ENCODE measurements at places on chromosomes 6 and 20.

DNA sequence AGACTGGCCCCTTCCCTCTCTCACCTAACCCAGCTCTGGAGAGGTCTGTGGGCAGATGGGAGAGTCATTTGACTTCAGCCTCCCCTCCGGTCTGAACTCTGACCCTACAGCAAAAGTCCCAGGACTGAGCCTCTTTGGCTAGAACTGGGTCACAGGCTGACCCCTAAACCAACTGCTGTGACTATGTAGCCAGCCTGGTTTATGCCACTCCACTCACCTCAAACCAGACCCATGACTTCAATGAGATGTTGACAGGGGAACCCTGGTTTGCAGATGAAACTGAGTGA, 864 bp upstream of the OSBPL2 start:
- no peak for DNase-seq

- no peak for DNase-seq
Measured at GRCh38 chr6:98957450-98957849, 9.7 kb upstream of the FBXL4 start.

DNA sequence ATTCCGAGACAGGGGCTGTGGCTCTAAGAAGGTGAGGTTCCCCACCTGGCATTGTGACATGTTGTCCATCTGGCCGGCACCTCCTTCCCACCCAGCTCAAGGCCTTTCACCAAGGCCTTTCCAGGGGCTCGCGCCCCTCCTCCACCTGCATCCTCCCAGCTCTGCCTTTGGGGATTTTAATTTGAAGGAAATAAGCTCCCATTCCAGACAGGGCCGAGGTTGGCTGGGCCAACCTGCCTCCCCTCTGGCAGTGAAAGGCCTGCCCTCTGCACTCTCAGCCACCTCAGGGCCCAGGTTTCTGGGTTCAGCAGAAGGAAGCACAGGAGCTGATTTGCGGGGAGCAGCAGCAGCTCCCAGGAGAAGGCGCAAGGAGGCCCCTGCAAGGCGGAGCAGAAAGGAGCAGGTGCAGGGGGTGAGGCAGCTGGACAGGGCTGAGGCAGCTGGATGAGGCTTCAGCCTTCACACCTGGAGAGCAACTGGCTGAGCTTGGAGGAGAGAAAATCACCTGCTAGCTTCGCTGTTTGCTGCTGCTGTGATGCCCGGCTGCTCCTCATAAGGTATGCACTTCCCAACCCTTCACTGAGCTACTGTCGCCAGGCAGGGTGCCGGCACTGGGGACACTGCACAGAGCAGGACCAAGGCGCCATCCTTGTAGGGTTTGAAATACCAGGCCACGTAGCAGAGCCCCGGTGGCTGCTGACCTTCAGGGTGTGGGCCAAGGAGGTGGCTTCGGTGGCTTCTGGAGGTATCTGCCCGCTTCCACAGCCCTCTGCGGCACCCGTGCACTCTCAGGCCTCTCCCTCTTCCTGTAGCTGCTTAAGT, 147.0 kb downstream of the SYNDIG1 start:
- DNase-seq: no peak

DNA sequence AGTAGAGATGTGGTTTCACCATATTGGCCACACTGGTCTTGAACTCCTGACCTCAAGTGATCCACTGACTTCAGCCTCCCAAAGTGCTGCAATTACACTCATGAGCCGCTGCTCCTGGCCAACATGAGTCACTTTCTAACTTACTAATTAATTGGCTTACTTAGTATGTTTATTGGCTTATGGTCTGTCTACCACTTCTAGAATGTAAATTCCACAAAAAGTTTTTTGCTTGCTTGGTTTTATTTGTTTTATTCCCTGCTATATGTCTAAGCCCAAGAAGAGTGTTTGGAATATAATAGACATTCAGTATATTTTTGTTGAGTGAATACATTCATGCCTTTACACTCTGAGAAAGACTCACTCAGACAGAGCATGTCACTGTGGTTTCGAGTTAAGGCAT, 86.0 kb downstream of the SAMD3 start:
- DNase-seq: no peak

DNA sequence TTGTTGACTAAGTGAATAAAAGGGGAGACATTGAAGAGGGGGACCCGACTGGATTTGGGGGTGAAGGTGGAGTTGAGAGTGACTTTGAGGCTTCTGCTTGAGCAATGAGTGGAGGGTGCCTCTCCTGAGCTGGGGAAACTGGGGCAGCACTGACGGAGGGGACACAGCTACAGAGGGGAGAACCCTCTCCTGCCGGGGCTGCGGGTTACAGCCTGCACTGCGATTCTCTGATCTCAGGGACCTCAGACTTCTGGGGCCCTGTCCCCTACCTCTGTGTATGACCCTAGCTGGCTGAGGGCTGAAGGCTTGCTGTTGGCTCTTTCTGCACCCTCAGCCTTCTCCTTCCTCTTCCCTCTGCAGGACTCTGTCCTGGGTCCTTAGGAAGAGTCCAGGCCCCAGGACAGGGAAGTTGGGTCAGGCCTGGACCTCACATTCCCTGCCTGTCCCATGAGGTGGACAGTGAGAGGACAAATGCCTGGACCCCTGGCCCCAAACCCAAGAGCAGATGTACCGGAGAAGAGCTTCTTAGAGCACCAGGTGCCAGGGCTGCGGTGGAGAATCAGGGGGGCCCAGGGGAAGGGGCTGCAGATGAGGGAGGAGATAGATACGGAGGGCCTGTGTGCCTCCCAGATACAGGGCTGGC, 13.7 kb upstream of the FAM110A start:
- no peak for DNase-seq

DNA sequence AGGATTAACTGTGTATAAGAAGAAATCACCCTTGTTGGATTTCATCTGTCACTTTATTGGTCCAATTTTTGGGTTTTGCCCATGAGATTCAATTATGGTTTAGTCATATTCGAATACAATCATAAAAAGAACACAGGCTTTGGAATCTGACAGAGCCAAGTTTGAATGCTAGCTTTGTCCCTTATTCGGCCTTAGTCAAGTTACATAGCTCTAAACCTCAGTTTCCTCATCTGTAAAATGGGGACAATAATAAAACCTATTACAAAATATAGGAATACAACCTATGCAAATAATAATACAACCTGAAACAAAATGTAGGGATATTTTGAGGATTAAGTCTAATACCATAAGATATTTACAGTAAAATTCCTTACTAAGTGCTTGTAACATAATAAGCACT, 57.7 kb downstream of the PRPH2 start:
- no peak for DNase-seq

DNA sequence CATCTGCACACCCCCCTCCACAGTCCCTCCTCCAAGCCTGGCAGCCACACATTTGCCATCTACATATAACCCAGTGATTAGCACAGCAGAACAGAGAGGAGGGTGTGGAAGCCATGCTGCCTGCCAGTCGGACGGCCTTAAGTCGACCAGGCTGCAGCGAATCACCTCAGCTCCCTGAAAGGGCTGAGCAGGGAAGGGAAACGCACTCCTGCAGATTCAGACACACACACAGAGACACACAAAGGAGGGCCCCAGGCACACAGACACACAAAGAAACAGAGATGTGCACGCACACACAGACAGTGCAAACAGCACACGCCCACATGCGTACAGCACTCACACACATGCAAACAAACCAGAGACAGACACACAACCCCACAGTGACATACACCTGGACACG, 11.2 kb upstream of the SIRPA start:
- DNase-seq: no peak

DNA sequence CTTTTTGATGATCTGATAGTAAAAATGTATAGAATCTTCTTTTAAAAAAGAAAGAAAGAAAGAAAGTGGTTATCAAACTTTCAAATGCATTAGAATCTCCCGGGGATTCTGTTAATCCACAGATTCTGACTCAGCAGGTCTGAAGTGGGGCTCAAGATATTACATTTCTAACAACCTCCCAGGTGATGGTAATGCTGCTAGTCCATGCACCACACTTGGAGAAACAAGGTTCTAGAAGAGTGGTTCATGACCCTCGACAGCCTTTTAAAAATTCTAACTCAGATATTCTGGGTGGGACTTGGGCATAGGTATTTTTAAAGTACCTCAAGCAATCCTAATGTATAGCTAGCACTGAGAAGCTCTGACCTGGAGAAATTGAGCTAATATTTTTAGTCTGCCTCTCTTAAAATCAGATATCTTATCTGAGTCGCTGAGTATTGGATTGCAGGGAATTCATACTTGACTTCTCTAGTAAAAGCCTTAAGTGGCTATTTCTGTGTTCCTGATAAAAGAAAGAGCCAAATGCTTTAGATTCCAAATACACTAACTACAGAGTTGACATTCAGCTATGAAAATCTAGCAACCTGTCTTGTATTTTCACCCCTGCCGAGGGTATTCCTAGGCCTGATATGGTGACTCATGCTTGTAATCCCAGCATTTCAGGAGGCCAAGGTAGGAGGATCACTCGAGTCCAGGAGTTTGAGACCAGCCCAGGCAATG, 252.4 kb downstream of the PHACTR1 start:
- DNase-seq: no peak

GRCh38 chr6:107440936-107441335, 18.4 kb downstream of the PDSS2 start:
- no peak for DNase-seq

DNA sequence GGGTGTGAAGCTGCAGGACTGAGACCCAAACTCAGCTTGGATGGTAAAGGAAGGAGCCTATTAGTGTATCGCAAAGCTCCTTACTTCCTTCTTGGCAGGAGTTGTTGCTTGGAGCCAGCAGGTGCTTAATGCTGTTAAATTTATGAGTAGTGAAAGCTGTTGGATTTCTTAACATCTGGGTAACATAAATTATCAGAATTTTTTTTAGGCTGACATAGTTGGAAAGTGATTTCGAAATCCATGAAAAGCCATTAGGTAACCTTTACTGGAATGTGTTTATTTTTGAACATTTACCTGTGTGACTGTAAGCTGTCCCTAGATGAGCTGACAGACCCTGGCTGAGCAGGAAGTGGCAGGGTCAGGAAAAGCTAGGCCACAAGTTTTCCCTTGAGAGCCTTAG, 470.4 kb upstream of the SLC35B3 start:
- no peak for DNase-seq

DNA sequence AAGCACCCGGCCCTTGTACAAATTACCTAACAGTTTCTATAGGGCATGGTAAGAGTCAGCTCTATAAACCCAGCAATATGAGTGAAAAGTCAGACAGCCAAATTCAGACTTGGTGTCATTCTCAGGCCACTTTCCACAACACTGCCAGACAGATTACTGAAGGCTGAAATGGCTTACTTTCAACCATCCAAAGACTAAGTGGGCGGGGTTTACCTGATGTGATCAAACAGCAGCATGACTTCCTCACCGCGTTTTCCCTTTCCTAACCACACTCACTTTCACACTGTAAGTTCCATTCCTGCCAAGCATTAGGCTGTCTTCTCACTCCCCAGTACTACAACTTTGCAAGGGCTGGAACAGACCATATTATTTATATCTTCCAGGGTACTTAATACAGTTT, 85.9 kb downstream of the SMLR1 start:
- DNase-seq: no peak

- DNase-seq: no peak
Measured at GRCh38 chr20:46936415-46937156, 41.9 kb downstream of the EYA2 start.

GRCh38 chr6:32298632-32299336, 72.9 kb downstream of the TSBP1 start:
- DNase-seq: no peak

DNA sequence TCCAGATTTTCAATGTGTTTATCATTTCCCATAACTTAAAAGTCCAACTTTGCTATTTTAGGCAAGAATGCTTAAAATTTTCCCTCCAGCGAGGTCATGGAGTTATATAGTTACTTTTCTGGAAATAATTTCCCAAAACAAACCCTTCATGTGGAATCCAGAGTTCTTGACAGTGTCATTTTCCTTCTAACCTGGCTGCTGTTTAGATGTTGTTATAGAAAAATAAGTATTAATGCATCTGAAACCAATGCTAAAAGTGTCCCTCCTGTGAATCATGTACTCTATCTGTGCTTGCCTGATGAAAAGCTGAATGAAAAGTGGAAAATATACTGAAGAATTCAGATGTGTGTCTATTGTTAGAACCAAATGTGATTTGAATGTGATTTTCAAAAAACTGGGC, 245.3 kb upstream of the HSF2 start:
- DNase-seq: no peak

- DNase-seq: no peak
Measured at GRCh38 chr6:143959927-143960326, 48.1 kb downstream of the PLAGL1 start.

GRCh38 chr20:59182401-59183044, 18.9 kb downstream of the ZNF831 start:
- no peak for DNase-seq

DNA sequence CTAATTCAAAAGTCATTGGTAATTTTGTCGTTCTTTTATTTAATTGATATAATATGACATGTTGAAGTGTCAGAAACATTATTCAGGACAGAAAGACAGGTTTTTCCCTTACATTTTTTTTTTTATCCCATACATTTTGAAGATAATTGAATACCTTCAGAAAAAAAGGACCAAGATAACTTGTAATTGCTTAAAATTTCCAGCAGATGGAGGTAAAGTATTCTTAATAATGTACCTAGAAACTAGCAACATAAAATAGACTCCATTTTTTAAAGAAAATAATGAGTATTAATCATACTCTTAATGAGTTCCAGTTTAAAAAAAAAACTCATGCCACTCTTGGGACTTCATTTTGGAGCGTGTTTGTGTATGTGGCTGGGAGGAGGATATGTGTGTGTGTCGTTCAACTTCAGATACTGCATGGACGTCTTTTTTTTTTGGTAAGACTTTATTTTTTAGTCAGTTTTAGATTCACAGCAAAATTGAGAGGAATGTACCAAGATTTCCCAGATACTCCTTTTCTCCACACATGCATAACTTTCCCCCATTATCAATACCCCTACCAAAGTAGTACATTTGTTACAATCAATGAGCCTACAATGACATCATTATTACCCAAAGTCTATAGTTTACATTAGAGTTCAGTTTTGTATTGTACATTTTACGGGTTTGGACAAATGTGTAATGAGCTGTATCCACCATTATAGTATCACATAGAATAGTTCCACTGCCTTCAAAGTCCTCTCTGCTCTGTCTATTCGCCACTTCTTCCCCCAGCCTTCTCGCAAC, 79.4 kb downstream of the ROS1 start:
- no peak for DNase-seq

DNA sequence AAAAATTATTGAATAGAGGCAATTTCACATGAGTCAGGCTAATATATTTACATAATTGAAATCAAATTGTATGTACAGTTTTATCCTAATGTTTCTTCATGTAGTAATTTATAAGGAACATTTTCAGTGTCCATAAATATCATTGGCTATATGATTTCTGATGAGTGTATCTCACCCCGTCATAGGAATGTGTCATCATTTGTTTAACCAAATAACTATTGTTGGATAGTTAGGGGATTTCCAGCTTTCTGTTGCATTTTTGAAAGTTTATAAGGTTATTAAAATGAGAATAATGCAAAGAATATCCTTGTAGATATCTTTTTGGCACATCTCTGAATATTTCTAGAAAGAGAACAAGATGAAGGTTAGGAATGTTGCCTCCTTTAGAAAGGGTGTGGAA, 39.0 kb downstream of the SYTL3 start:
- no peak for DNase-seq

GRCh38 chr20:34538671-34539123, 19.8 kb upstream of the MAP1LC3A start:
- no peak for DNase-seq

- DNase-seq: no peak
Measured at GRCh38 chr6:169086020-169086419, 167.6 kb downstream of the THBS2 start.
